Stimulated activated CD8-positive, alpha-beta memory T cell treated with anti-CD3 and anti-CD28 coated beads, Interleukin-4, amount 100 ng/mL, for 48 hours (primary cell): ENCODE measurements at places on chromosomes 4 and X.

GRCh38 chr4:18937746-18938145, 916.2 kb upstream of the LCORL start:
- DNase-seq, result no peak

DNA sequence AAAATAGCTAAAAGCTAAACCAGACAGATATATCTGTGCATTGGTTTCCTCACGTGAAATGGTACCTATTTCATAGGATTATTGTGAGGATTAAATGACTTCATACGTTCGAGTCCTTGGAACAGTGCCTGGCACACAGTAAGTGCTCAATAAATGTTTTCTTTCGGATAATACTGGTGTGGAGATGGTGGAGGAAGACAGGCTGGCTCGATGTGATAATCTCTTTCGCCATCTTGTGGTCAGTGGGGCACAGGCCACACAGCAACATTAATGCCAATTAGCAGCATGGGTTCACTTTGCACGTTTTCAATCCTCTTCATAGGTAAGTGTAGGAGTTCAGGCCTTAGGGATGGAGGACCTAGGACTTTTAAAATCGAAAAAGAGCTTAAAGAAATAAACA, 9.3 kb downstream of the PAGE4 start:
- peak; percentile 23 for DNase-seq

DNA sequence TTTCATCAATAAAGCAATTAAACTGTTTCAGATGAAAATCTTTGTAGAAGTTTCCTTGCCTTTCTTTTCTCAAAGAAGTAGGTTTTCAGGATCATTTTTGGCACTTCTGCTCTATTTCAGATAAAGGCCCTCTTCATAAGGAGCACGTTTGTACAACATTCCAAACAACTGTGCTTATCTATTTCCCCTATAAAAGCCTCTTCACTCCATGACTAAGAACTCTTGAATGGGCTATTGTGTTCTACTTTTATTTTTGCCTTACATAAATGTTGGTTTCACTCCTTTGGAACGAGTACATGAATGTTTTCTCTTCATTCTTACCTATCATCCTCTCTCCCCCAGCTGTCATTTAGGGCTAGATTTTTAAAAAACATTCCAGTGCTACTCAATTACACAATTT, 288.0 kb upstream of the PPP1R2C start:
- no peak for DNase-seq

- no peak for DNase-seq
Measured at GRCh38 chr4:88075336-88075735, 67.9 kb downstream of the PKD2 start.

- DNase-seq, result no peak
Measured at GRCh38 chrX:46463682-46464081, 81.5 kb downstream of the ZNF674 start.

GRCh38 chrX:110759785-110760184, 35.8 kb downstream of the CHRDL1 start:
- DNase-seq, result no peak

DNA sequence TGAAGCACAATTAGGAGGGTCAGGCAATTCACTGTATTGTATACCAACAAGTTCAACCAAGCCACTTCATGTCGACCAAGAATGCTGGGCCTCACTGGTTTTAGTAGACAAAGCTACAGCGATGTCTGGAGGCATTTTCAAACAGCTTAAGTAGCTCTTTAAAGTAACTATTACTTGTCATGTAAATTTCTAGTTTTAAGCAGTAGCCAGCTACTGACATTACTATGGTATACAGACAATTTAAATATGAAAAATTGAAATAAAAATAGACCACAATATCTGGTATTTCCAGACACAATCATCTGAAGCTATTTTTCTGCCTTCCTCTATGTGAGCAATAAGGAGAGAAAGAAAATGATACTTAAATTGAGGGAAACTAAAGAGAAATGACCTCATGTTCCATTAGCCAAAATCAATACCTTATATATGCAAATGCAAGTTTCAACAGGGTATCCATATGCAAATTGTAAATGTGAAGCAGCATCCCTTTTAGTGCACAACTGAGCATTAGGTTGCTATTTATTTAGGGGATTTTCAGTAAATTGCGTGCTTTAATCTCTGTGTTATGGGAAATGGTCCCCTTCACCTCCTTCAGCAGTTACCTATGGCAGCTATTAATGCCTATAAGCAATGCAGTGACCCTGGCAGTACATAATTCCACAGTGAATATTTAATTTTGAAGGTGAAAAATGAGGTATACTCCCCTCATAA, 119.5 kb downstream of the GPC3 start:
- DNase-seq, result no peak

- DNase-seq, result no peak
Measured at GRCh38 chr4:13782231-13782630, 154.7 kb upstream of the BOD1L1 start.

DNA sequence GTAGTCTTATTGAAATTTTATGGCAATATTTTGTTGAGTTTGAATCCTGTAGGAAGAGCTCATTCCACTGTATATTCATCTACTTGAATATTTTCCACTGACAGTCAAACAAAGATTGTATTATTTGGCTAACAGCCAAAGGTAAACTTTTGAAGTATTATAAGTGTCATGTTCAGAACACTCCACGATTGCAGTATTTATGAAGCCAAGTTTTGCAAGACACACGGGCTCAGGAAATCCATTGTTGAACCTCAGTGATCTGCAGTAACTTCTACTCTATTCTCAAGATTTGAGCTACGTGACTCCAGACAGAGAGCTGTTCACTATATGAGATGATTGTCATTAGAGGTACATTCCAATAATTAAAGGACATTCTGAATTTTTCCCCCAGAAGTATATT, 302.7 kb upstream of the ADGRL3 start:
- DNase-seq, result no peak

GRCh38 chr4:66853845-66854244, 691.5 kb downstream of the CENPC start:
- no peak for DNase-seq

DNA sequence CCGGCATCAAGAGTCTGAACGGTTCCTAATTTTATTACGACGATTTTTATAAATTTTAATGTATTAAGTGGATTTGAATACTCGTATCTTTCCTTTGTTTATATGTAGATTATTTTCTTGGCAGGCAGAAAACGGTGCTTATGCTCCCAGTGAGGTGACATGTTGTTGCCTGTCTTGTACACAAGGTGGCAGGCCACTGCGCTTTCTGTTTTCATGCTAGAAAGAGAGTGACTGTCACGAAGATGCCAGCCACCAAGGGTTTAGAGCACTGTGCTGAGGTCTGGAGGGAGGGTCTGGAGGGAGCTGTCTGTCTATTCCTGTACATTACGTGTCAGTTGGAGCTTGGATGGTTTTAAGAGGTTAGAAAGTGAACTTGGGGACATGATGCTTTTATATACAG, 87.7 kb downstream of the SHROOM2 start:
- peak; percentile 52 for DNase-seq

- DNase-seq, result no peak
Measured at GRCh38 chr4:1910643-1911042, 39.5 kb downstream of the NSD2 start.

GRCh38 chr4:130090427-130090826, 994.5 kb downstream of the C4orf33 start:
- no peak for DNase-seq

DNA sequence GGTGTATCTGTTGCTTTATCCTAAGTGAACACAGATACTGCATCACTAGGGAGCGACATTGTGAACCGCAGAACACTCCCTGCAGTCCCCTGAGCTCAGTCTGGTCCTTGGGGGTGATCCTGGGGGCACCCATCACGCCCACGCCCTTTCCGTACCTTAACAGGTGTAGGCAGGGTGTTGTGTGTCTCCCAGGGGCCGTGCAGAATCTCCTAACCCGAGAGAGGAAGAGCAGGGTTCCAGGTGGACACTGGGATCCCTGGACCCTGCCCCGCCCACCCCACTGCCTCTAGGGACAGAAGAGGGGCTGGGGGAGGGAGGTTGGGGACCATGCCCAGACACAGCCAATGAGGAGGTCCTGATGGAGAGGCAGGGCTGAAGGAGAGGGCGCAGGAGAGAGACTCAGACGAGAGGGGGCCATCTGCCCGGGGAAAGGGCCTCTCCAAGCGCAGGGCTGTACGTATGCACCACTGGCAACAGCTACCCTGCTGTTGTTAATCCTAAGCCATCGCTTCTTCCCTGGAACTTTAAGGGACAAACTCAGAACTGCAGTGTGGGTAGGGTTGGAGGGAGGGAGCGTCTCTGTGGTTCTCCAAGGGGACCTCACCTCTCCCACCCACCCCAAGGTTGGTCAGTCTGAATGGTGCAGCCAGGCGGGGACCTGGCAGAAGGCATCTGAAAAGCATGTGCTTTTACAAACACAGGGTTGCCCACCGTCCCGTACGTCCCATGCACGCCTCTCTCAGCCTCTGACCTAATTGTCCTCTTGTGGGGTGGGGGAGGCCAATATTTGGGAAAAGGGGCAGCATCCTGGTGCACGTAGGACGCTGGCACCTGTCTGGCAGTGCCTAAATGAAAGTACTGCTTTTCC, 2.5 kb downstream of the P2RY8 start:
- peak; percentile 69 for DNase-seq

DNA sequence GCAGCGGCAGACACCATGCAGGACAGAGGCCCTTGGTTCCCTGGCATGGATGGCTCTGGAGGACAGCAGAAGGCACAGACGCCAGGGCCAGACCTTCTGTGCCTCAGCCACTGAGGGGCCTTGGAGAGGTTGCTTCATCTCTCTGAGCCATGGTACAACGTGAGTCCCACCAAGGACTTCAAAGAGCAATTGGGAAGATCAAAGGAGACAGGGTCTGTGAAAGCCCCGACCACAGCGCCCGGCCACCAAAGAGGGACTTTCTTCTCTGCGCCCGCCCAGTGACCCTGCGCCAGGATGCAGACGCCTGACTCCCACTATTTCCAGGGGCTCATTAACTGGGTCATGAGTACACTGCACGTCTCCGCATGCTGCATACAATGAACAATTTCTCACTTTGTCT, 174.0 kb downstream of the AFAP1 start:
- DNase-seq, result no peak

GRCh38 chr4:107552306-107552705, 167.7 kb downstream of the PAPSS1 start:
- DNase-seq, result no peak

- DNase-seq, result no peak
Measured at GRCh38 chr4:105155426-105155825, 8.8 kb downstream of the TET2 start.

DNA sequence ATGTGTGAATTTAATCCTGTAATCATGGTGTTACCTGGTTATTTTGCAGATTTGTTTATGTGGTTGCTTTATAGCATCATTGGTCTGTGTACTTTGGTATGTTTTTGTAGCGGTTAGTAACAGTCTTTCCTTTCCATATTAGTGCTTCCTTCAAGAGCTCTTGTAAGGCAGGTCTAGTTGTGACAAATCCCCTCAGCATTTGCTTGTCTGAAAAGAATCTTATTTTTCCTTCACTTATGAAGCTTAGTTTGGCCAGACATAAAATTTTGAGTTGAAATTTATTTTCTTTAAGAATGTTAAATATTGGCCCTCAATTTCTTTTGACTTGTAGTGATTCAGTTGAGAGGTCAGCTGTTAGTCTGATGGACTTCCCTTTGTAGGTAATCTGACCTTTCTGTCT, 1096.1 kb upstream of the SLIT2 start:
- no peak for DNase-seq

GRCh38 chr4:48110452-48110978, 23.5 kb downstream of the TXK start:
- DNase-seq, result no peak

DNA sequence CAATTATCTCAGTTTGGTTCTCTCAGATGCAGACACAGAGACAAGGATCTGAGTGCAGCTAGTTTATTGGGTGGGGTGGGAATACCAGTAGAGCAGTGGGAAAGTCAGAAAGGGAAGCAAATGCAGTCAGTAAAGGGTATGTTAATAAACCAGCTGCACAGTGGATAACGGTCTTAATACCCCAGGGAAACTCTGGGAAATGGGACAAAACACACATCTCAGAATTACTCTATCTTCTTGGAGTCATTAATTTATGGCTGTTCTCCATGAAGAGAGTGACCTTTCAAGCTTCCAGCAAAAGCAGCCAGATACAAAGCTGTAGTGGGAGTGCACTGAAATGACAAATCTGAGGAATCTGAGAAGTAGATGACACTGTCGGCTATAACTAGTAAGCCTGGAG, 73.3 kb upstream of the NALF2 start:
- DNase-seq, result no peak
